ENCODE measurements at places on chromosomes 12 and 14.
A peak's percentile ranks its signal among the peaks of the same experiment; 100 is the strongest.

DNA sequence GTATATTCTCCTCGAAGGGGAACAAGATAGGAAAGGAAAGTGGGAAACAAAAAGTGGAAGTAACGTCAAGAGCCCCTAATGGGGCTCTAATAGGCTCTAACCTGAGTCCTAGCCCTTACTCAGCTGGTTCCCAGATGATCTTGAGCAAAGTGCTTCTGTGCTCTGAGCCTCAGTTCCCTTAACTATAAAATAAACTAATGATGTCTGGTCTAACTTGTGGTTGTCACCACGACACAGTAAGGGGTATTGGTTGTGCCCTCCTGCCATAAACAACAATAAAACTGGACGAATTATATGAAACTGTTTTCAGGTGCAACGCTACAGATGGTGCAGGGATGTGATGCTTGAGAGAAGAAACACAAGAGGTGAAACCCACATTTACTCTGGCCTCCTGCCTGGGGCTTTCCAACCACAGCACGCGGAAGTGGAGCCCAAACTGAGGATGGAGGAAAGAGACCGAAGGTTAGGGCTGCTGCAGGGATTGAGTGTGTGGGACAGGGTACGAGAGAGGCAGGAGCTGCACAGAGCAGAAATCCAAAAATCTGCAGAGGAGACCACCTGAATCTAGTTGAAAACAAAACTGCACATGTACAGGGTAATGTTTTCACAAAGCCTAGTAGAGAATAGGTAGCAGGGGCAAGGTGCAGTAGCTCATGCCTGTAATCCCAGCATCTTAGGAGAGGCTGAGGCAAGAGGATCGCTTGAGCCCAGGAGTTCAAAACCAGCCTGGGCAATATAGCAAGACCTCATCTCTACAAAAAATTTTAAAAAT is 45.6 kb upstream of the BCL2L14 start:
- no peak for DNase-seq

GRCh38 chr12:128795530-128796361 is 28.0 kb downstream of the SLC15A4 start:
- DNase-seq, result no peak

DNA sequence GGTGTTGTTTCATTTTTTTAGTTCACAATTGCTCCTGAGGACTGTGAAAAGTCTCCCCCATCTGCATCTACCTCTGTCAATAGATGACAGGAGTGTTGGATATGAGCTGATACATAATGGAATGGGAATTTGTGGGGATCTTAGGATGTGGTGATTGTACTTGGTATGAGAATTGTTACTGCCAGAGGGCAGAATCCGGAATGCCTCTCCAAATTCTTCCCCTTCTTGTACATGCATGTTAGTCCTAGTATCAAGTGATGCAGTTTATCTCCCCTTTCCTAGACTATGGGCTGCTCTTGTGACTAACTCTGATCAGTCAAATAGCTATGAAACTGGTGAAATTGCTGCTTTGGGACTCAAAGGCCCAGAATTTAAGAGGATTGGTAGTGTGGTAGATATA is 24.8 kb upstream of the NOVA1 start:
- no peak for DNase-seq

GRCh38 chr14:77224212-77224611 is 42.6 kb downstream of the TMEM63C start:
- no peak for DNase-seq

DNA sequence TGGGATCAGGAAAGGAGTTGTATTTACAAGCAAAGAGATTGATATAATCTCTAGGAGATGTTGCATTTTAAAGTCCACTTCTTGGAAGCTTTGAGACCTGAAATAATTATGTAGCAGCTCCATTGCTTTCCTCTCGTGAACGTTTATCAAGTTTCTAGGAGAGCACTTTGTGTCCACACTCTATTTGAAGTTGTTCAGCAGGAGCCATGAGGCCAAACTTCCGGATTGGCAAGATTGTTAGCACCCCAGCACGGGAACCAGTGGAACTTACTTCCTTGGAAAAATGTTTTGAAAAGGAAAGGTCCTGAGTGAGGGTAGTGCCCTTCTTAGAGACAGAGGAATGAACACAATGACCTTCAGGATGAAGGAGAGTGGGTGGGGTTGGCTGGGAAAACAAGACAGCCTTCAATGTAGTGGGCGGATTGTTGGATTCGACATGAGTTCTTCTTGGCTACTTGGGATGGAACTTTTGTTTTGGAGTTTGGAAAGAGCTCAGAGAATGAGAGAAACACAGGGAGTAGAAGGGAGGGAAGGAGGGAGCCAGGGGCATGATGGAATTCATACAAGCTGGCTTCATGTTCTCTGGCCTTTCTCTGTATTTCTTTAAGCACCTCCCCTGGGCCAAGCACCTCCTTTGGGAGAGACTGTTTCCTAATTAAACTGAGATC is 23.8 kb upstream of the CISTR start:
- DNase-seq, result no peak

- DNase-seq, result no peak
Observed at GRCh38 chr14:70020352-70021170, 141.3 kb downstream of the SMOC1 start.

DNA sequence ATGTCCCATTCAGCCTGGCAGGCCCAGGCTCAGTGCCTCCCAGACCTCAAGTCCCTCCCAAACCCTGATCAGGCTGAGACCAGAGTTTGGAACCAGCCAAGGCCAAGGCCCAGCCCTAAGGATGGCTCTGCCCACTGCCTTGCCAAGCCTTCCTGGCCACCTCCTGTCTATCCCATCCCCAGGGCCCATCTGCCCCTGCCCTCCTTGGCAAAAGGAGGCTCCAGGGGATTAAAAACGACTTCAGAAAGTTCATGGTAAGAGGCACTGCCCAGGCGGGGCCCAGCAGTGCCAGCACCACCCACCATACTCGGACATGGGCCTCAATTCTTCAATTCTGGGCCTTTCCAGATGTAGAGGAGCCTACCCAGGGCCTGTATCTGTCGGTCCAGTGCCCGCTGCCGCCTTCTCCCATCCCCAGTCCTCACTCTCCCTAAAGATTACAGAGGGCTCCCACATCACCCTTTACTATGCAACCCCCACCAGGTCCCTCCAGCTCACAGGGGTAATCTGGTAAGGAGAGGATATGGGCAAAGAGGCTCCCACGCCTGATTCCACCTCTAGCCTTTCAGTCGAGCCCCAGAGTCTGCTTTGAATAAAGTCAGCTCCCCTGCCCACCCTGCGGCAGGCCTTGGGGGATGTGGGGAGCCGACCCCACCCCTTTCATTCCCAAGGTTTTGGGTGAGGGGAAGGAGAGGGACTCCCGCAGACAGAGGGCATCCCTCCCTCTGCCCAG is 932 bp downstream of the ADCY6 start:
- DNase-seq, result no peak

- DNase-seq, result no peak
Observed at GRCh38 chr14:72075649-72076334, 143.6 kb downstream of the RGS6 start.

DNA sequence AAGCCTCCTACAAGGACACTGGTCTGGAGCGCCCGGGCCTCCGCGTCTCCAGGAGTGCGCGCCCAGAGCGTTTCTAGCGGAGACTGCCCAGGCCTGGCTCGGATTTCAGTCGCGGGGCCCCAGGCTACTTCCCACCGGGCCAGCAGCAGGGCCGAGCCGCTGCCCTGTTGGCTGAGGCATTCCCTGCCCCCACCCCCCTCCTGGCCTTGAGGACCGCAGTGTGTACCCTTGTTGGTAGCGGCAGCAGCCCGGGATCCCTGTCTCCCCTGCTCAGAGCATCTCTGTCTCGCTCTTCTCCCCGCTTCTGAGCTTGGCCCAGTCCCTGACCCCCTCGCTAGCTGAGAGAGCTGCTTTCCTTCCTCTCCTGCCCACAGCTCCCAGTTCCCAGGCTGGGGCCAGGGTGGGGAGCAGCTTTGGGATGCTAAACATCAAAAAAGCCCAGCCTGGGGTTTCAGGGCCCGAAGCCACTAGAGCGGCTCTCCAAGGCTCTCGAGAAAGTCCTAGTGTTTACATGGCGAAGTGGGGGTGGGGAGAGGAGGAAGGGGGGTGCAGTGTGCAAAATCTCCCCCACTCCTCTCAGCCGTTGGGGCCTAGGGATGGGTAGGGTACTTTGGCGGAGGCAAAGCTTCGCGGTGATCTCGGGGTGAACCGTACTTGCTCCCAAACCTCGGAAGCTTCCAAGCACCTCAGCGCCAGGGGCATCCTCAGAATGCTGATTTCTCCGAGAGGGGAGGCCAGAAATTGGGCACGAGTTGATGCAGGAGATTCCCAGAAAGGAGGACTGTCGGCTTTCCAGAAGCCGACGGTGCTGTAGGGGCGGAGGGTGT is 6.4 kb downstream of the NKX2-1 start:
- no peak for DNase-seq

GRCh38 chr12:121444842-121445202 is 44.9 kb downstream of the RNF34 start:
- DNase-seq, result no peak

GRCh38 chr14:26173581-26174110 is 424.2 kb downstream of the NOVA1 start:
- no peak for DNase-seq

DNA sequence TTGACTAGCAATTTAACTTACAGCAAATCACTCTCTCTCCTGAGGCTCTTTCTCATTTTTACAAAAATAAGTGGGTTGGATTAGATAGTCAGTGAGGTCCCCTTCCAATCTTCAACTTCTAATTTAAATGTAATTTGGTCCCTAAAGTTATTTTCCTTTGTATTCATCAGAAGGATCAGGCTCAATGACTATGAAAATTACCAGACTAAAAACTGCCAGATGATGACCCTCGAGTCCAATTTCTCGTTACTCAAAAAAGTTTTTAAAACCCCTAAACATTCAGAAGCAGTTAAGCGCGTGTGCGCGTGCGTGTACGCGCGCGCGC is 34.7 kb downstream of the DICER1 start:
- DNase-seq, result no peak

- DNase-seq, result peak; percentile 83
Observed at GRCh38 chr12:25386831-25387731, 136.4 kb upstream of the KRAS start.

DNA sequence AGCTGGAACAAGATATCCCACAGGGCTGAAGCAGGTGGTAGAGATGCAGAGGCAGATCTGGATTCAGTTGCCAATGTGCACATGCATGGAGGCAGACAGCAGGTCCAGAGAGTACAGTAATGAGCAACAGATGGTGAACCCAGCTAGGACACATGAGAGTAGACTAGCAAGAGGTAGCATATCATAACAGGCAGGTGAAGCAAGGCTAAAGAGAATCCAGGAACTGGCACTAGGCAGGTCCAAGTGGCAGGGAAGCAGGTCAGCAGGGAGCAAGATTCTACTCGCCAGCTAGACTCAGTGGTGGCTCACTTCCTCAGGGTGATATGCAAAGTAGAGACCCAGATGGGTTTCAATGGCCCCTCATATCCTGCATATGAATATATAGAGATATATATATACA is 15.3 kb upstream of the MYF6 start:
- no peak for DNase-seq

DNA sequence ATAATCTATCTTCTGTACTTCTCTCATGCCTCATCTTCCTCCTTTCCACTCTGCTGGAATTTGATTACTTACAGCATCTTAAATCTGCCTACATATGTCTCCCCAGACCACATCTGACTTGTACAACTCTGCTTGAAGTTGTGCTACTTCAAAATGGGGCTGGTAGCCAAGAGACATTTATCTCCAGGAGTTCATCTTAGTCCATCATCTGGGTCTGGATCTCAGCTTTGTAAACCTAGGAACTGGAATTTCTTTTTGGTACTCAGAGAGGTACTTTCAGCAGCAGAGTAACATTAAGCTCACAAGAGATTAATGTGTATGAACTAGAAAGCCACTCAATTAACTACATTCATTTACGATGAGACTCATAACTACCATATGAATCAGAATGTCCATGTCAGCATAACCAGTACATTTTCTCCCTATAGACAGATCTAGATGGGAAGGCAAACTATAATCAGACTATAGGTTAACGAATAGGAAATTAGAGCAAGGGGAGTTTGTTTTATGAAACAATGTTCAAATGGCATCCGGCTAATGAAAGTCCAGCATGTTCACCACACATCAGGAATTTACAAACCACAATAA is 178.8 kb downstream of the CEP128 start:
- DNase-seq, result no peak

- no peak for DNase-seq
Observed at GRCh38 chr12:123617144-123617543, 15.2 kb downstream of the DDX55 start.

GRCh38 chr12:92629349-92630065 is 73.3 kb upstream of the PLEKHG7 start:
- DNase-seq, result no peak

DNA sequence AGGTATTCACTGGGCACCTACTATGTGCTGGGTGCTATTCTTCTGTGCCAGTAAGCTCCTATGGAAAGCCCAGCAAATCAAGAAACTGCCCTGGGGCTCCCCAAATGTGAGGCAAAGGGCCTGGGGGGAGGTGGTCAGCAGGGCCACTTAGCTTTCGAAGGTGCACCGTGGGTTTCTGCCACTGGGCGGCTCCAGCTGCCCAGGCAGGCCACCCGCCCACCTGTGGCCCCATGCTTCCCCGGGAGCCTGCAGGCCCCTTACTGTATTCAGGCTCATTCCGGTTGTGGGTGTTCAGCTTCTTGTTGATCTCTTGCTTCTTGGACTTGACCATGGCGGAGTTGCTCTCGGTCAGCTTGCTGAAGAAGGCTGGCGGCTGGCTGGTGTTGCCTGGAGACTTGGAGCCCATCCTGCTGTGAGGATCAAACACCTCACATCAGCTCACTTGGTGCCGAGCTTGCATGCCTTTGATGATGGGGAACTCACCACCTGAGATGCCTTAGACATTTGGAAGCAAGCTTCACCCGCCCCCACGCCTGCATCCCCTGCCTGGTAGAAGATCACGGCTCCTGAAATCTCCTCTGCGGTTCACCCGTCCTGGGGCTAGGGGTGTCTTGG is 37.3 kb downstream of the RFLNA start:
- no peak for DNase-seq

- no peak for DNase-seq
Observed at GRCh38 chr14:75609606-75610475, 31.4 kb downstream of the FLVCR2 start.

GRCh38 chr12:57888409-57889157 is 42.1 kb upstream of the CTDSP2 start:
- peak; percentile 32 for DNase-seq

DNA sequence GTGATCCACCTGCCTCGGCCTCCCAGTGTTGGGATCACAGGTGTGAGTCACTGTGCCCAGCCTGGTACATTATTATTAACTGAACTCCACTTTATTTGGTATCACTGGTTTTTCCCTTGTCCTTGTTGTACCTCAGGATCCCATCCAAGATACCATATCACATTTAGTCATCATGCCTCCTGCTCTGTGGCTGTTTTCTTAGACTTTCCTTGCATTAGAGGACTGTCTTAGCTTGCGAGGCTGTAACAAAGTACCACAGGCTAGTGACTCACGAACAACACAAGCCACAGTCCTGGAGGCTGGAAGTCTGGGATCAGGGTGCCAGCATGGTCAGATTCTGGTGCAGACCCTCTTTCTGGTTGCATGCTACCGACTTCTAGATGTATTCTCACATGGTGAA is 12.2 kb downstream of the KLC1 start:
- DNase-seq, result no peak

GRCh38 chr12:1273051-1273450 is 282.0 kb downstream of the ERC1 start:
- no peak for DNase-seq

Measured in kidney capillary endothelial cell (primary cell).